ENCODE measurements at places on chromosomes 3 and 15. TPM values are rescaled to one million over a fixed set of nuclear protein-coding genes. Genes with fewer than 3 reads are reported as not detected.

Gene LCMT2
- total RNA-seq: 10.3 TPM

GRCh38 chr3:111702996-111703985 is 108.1 kb upstream of the ZBED2 start:
- peak; percentile 86 for DNase-seq

- no peak for DNase-seq
Observed at GRCh38 chr15:82060817-82061216, 15.0 kb upstream of the MEX3B start.

DNA sequence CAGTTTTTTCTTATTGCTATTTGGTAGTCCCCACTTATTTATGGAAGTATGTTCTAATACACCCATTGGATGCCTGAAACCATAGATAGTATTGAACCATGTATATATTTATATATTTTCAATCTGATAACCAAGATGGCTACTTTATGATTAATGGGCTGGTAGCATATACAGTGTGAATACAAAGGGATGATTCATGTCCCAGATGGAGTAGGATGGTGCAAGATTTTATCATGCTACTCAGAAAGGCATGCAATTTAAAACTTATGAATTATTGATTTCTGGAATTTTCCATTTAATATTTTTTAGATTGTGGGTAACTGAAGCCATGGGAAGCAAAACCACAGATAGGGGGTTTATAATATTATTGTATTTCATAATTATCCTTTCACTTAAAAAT is 35.2 kb downstream of the AP4E1 start:
- DNase-seq: no peak

DNA sequence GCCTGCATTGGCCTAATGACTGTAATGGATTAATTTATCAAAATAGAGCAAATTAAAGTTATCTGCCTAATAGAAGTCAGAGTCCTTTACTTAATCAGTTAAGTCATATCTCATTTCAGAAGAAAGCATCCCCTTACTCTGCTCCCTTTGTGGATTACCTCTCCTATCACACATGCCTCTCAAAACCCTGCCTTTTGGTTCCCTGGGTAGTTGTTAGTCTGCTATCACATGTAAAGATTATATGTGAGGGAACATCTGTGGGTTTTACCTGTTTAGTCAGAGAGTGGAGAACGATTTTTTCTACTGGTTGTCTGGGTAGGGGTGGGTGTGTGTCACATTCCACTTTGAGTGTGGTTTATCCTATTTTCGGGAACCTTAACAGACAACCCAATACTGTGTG is 16.4 kb downstream of the UBE2E2 start:
- DNase-seq: no peak

DNA sequence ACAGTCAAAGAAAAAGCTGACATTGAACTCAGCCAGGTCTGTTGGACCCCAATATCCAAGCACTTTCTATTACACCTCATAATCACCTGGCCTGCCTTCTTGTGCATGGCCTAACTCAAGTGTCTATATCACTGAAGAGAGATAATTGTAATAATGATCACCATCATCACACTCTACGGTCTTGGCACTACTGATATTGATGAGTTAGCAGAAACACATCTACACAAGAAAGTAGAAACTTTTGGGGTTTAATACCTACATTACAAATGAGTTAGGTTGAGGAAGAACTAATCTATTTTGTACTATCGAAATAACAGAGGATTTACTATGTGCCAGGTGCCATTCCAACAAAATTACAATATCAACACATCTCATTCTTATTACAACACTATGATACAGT is 30.7 kb downstream of the TUSC7 start:
- no peak for DNase-seq

Gene PTPRG
- 65.5 TPM for total RNA-seq

GRCh38 chr15:25436707-25437106 is 2.1 kb downstream of the UBE3A start:
- no peak for DNase-seq

Measured in spinal cord (tissue), 10 donors.